Daoy (cell line): ENCODE measurements at places on chromosomes 2 and 18. TPM values are rescaled to one million over a fixed set of nuclear protein-coding genes. Genes with fewer than 3 reads are reported as not detected.

- no peak for DNase-seq
These were observed 86.0 kb downstream of the WDSUB1 start for GRCh38 chr2:159200498-159200897.

- DNase-seq = no peak
These were observed 98.1 kb upstream of the ZFP36L2 start for GRCh38 chr2:43324259-43325106.

DNA sequence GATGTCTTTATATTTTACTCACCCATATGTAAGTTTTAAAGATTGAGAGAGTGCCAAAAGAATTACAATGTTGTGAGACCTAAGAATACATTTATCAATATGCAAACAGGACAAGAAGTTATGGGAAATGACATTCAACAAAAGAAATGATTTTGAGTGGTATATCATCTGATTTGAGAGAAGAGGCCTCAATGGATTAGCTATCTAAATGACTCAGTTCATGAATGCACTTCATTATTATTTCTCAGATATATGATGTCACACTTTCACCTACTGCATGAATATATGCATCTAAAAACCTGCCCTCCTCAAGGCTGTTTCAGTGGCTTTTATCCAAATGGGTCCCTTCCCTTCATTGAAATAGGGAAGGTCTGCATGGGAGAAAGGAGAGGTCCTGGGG is 128.3 kb upstream of the LYPD1 start:
- DNase-seq = no peak

- no peak for DNase-seq
These were observed 226.7 kb upstream of the PKDCC start for GRCh38 chr2:41821167-41821566.

DNA sequence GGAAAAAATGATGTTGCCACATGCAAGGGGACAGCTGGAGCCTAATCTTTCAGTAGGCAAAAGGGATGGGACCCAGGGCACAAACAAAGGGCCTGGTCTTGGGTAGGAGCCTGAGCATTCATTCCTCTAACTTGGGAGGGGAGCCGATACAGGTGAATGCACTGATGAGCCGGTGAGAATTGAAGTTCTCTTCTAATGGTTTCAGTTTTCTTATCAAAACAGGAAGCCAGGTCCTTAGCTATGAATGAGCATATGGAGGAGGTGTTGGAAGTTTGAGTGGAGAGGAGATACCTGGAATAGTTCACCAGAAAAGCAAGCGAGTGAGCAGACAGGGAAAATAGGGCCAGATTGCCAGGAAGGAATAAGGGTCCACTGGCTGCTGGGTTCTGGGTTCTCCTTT is 10.1 kb downstream of the DPP4 start:
- no peak for DNase-seq

- DNase-seq = no peak
These were observed 190.4 kb downstream of the SNTG2 start for GRCh38 chr2:1141079-1141478.

DNA sequence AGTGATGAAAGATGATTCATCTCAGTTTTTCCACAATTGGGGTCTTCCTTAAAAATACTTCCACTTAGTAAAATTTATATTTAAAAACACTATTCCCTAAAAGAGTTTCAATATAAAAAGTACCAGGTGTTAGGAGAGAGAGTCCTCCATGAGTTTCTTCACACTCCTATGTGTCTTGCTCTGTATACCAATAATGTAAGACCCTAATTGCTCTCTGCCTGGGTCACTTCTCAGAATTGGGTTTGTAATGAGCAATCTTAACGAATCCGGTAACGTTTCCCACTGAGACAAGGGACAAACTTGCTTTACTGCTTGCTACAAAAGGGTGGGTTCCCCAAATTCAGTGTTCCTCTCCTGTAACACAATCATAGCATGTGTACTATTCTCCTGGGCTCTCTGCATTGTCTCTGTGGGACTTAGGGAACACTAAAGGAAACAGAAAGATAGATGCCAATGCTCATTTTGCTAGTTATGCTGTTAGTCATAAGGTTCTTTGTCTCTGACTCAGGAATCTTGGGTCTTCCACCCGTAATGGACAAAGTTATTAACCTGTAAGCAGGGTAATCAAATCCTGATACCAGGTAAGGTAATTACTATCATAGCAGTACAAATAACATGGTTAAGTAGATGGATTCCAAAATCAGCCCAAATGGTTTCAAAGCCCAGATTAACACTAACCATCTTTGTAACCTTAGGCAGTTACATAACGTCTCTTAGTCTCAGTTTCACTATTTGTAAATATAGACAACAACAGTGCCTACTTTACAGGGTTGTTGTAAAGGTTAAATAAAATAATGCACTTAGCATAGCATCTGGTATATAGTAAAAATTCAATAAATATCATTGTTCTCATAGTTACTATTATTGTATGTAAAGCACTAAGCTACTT is 46.3 kb downstream of the ITSN2 start:
- DNase-seq = no peak

DNA sequence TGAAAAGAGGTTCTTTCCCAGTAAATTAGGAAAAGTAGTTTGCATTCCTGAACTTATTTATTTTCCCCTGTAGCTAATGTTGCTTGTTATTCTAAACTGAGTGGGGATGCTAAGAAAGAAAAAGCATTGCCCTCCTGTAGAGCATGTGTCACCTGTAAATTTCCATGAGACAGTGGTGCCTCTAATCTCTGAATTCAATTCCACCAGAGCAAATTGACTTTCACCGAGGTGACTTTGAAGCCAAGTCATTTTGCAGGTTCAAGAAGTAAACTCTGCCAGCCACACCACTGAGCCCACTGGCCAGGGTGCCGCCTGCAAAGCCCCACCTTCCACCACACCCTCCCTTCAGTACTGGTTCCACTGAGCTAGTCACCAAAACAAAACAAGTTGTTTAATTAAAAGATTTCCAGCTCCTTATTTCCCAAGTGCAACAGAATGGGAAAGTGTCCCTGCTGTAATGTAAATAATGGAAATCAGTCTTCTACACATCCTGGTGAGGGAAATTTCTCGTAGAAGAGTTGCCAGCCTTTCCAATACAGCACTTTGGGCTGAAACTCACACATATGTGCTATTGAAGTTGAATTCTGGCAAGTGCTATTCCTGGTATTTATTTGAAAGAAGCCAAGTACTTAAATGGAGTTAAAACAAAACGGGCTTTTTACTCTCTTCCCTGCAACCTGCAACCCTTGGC is 254.8 kb downstream of the RNF152 start:
- DNase-seq = no peak

GRCh38 chr2:199979398-199979797 is 24.0 kb downstream of the MAIP1 start:
- DNase-seq = no peak

DNA sequence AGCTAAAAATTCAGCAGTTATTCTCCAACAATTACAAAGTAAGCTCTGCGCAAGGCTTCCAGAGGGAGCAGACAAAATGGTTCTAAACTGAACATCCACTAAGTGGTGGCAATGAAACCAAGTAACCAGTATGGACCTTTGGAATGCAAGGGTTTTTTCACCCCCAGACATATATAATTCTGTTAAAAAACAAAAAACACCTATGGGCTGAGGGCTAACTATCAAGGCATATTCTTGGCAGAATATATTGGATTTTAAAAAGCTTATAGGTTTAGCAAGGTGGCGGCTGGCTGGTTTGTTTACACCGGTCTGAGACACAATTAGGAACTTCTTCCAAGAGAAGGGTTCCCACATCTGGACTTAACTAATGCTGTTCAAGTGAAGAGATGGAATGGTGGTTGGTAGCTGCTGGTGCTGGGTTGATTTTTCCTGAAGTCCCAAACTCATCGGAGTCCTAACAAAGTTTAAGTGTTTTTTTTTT is 2.8 kb downstream of the ZFP36L2 start:
- no peak for DNase-seq

The CNTNAP5 gene
- total RNA-seq = not detected in 2 replicates

DNA sequence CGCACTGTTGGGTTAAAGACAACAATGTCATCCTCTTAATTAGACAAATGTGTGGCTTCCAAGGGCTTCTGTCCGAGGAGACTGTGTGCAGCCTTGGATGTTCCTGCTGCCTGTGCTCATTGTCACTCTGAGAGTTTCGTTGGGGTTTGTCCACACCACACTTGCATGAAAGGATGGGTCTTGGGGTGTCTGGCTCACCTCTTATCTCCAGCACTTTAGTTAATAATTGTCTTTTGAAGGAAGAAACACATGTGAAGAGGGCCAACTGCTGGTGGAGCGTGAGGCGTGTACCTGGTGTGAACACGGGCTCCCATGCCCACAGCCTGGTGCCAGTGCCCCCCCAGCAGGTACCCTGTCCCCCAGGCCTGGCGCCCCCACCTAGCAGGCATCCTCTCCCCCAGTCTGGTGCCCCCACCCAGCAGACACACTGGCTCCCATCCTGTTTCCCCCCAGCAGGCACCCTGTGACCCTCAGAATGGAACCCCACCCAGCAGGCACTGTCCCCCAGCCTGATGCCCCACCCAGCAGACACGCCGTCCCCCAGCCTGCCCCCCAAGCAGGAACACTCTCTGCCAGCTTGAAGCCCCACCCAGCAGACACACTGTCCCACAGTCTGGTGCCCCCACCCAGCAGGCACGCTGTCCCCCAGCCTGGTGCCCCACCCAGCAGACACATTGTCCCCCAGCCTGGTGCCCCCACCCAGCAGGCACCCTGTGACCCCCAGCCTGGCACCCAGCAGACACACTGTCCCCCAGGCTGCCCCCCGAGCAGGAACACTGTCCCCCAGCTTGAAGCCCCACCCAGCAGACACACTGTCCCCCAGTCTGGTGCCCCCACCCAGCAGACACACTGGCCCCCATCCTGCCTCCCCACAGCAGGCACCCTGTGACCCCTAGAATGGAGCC is 96.3 kb upstream of the TMEM18 start:
- DNase-seq = no peak

DNA sequence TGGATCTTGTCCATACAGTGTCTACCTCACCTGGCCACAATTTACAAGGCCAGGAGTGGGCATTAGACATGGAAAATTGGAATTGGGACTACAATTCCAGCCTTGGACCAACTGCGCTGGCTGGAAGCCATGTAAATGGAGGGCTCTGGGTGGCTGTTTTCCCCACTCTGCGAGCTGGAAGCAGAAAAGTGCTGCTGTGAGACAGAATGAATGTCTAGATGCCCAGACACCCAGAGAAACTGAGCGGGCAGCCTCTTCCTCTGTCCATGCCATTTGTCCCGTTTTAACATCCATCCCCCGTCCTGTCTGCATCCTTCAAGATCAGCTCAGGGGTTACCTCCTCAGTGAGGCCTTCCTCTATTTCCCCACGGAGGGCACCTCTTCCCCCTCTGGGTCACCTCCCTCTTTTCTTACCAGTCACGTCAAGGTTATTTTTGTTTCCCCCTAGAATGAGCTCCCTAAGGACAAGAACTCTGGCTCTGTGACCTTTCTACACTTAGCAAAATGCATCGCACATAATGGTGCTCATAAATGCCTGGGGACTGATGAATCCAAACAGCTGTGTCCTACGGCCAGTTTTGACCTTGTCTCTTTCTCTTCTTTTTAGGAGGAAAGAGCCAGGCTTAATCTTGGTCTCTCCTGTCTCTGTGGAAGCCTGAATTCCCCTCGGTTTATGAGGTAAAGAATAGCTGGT is 41.2 kb downstream of the MCFD2 start:
- no peak for DNase-seq

DNA sequence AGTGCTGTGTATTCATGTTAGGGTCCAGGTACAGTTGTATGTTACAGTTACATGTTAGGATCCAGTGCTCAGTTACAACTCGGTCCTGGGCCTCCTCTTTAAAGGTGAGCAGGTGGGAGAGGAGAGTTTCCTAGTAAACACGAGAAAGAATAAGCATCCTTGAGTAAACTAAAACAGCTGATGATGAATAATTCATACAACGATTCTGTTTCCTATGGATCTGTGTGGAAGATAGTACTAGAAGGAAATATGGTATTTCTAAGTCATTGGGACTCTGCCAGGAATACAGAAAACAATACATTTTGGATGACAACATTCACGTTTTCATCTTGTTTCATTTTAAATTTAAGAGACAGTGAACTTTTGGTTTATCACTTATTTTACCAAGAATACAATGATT is 29.5 kb downstream of the SNTG2 start:
- no peak for DNase-seq

The PLEK gene
- total RNA-seq = not detected in 2 replicates

- no peak for DNase-seq
These were observed 65.6 kb downstream of the MRPS9 start for GRCh38 chr2:105103481-105103880.
